NCI-H69 (cell line): ENCODE measurements at places on chromosomes 12 and 14.
A peak's percentile ranks its signal among the peaks of the same experiment; 100 is the strongest.

- DNase-seq = no peak
These were observed 43.2 kb downstream of the FBXO34 start for GRCh38 chr14:55314449-55314848.

DNA sequence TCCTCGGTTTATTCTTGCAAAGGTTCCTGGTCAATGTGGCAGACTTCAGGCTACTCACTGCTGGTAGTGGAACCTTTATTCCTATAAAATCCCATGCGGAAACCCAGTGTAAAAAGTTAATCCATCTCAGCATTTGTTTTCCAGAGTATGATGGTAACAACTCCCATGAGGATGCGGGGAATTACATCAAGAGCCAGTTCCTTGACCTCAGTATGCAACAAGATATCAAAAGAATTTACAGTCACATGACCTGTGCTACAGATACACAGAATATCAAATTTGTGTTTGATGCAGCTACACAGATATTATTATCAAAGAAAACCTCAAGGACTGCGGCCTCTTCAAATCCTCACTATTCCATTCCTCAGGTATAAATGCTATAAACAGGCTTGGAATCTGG, 19.3 kb downstream of the CPM start:
- DNase-seq = no peak

- DNase-seq = no peak
These were observed 460.6 kb downstream of the TMTC2 start for GRCh38 chr12:83147341-83147740.

GRCh38 chr12:64791036-64791435, 31.8 kb upstream of the GNS start:
- DNase-seq = no peak

GRCh38 chr14:63362389-63362819, 43.7 kb upstream of the GPHB5 start:
- DNase-seq = peak; percentile 97
